ENCODE measurements at places on chromosomes 1 and 21.
A peak's percentile ranks its signal among the peaks of the same experiment; 100 is the strongest.

GRCh38 chr21:45277101-45278045 is 10.3 kb downstream of the POFUT2 start:
- no peak for DNase-seq

GRCh38 chr1:22805672-22806038 is 95.0 kb downstream of the EPHB2 start:
- DNase-seq, result no peak

GRCh38 chr1:106465666-106466065 is 590.8 kb upstream of the PRMT6 start:
- no peak for DNase-seq

GRCh38 chr1:51669816-51670215 is 52.9 kb downstream of the OSBPL9 start:
- no peak for DNase-seq

GRCh38 chr1:107499139-107499744 is 358.4 kb downstream of the NTNG1 start:
- DNase-seq, result no peak

GRCh38 chr1:56120021-56120420 is 459.3 kb downstream of the PLPP3 start:
- no peak for DNase-seq

- DNase-seq, result peak; percentile 86
Observed at GRCh38 chr1:224929335-224930237, at the start of gene DNAH14. DNAH14 (plus strand) TSS chr1:224929675; CDS start chr1:224952703, 23,028 bp downstream.

DNA sequence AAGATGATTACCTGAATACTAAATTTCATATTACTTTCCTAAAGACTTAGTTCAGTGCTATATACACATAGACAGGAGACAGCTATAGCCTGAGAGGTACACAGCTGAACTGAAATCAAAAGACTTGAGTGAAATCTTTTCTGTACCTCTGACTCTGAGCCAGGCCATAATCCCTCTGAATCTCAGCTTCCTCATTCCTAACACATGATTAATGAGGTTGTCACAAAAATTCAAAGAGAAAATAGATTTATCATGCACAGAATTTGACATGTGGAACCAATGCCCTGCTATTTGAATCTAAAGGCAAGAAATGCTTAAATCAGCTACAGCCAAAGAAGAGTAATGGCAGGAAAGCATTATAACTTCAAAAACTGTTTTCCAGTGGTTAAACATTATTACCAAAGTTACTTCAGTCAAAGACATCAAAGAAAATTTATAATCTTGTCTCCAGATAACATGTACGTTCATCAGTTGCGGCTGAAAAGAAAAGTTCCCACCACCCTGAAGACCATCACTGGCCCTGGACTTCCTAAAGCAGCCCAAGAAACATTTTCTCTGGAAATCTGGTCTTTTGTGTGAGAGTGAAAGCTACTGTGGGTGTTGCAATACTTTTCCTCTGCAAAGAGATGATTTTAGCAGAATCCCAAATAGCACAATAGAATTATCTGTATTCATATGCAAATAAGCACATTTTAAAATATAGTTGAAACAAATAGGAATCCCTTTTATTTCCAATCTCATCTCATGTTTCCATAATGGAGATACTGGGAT is 13.8 kb upstream of the ATP1A1 start:
- DNase-seq, result no peak

- no peak for DNase-seq
Observed at GRCh38 chr1:230337266-230337665, 88.9 kb downstream of the PGBD5 start.

DNA sequence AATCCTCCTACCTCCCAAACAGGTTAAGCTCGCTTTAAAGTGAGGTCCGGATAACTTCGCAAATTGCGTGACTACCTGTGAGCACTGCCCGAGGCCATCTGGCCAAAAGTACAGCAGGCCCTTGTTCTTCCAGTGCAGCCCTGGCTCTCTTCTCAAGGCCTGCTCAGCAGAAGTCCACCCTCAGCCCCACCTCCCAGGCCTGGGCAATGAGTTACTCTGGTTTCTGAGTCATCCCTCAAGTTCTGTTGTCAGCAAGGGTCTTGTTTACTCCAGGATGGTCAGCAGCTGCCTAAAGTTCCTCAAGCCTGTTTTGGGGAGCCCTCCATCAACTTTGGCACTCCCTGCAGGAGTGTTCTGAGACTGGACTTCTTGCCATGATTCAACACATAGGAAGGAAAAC is 101.7 kb downstream of the BCAR3 start:
- peak; percentile 39 for DNase-seq

DNA sequence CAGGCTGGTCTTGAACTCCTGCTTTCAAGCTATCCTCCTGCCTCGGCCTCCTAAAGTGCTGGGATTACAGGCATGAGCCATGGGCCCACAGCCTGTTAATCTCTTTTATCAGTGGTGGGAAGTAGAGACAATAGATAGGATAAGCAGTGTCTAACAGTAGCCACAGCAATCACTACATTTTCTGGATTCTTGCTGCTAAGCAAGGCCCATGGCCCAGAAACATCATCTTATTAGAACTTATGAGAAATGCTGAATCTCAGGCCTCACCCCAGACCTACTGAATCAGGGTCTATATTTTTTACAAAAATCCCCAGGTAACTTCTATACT is 29.7 kb downstream of the IGFN1 start:
- no peak for DNase-seq

DNA sequence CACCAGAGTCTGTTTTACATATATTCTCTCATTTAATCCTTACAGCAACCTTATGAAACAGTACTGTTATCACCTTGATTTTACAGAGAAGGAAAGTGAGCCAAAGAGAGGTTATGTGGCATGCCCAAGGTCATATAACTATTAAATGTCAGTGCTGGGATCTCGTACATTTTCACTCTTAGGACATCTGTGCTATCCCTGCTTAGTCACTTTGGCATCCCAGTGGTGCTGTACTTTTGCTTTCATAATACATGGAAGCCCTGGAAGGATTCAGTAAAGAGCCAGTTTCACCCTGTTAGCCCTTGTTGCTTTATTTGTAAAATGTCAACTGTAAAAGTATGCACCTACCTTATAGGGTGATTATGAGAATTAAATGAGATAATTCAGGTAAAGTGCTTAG is 104.4 kb downstream of the NFIA start:
- no peak for DNase-seq

- no peak for DNase-seq
Observed at GRCh38 chr1:162380061-162380846, 1.3 kb upstream of the C1orf226 start.

DNA sequence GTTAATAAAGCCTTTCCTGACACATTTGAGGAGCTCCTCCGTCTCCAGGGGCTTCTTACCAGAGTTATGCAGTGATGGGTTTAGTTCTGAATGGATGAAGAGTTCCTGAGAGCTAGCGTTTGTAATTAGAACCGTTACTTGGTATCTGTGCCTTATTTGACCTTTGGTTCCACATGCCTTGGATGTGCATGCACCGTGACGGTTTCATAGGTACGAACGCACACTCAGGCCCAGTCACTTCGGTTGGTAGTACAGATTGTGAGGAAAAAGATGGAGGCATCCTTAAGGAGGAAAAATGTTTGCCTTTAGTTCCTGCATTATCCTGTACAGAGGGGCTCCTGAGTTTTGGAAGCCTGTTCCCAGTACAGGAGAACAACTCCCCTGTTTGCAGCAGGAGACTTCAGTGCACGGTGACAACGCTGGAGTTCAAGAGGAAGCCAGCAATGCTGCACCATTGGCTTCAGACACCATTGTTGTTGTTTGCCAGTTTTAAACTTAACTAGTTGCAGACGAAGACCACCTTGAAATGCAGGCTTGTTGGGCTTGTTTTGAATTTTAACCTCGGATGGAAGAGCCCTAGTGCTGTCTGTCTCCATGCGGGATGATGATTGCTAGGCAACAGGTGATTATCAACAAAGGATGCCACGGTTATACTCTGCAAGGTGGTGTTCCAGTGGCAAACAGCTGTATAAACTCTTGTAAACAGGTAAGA is 8.2 kb downstream of the RBM15 start:
- no peak for DNase-seq

DNA sequence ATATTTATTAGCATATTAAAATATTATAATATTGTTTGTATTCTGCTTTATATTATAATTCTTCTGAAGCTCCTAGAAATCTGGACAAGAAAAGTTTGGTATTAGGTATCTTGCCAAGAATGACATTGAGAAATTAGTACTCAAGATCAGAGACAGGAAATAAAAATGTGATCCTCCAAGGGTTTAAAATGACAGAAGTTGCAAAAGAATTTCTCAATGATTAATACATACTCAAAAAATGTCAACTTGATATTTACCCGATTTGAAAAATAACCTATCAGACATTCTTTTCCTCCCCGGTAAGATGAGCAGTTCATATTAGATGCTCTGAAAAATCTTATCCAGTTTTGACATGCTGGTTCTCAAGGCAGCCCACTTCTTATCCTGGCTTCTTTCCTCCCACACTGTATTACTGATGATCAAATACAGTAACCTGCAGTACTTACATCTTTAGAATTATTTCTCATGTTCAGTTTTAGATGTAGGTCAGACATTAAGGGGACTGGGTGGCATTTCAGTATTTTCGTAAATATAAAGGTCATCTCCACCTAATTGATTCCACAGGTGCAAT is 55.3 kb downstream of the CACHD1 start:
- no peak for DNase-seq

DNA sequence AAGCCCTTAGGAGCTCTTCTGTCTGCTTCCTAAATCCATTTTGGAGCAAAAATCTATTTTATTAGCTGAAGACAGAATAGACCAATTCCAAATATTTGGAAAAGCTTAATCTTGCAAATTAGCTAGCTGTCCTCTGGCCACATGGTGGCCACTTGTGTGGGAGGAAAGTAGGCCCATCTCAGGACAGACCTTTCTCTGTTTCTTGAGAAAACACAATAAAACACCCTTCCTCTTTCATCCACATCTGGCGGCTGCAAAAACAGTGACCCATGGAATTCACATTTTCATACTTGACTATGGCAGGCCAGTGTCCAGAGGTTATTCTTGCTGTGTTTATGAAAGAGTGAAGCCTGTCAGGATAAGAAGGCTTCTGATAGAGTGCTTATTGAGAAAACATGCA is 275.6 kb downstream of the PLPP3 start:
- no peak for DNase-seq

DNA sequence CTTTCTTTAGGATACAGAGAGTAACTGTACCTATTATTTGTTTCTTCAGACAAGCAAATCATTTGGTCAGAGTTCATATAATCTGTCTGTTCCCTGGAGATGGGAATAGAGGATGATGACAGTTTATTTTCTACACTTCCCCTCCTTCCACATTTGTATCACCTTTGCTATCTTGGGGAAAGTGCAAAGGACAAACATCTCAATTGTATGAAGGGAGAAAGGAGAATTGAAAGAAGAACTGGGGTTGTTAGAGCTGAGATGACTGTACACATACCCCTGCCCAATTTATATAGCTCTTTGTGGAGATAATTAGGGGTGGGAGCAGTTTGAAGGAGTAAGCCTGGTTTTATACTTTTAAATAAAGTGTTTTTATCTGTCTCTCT is 14.0 kb downstream of the POLR3GL start:
- DNase-seq, result no peak

DNA sequence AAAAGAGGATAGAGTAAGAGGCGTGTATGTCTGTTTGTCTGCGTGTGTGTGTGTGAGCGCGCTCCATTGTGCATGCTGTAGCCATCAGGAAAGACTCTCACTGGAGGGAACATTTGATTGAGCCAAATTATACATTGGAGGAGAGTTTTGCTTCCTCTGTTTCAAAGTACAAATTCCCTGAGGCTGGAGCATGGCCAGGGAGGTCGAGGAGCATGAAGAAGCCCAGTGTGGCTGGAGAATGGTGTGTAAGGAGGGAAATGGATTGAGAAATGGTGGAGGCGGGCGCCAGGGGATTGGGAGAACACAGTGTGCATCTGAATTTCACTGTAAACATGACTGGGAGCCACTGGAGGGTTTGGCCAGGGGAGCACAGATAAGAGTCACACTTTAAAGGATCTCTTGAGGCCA is 22.1 kb upstream of the EFNA1 start:
- no peak for DNase-seq

DNA sequence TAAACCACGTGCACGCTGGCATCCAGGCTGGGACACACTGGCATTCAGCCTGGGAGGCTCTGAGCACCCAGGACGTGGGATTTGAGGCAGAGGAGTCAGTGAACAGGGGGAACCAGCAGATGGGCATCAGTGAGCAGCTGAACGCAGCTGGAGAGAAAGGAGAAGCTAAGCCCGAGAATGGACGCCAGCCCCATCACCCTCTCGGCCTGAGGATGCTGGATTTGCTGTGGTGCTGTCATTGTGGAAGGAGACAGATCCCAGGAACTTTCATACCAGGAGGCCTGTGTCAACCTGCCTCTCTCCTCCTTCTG is 132.8 kb downstream of the PGBD5 start:
- DNase-seq, result no peak

DNA sequence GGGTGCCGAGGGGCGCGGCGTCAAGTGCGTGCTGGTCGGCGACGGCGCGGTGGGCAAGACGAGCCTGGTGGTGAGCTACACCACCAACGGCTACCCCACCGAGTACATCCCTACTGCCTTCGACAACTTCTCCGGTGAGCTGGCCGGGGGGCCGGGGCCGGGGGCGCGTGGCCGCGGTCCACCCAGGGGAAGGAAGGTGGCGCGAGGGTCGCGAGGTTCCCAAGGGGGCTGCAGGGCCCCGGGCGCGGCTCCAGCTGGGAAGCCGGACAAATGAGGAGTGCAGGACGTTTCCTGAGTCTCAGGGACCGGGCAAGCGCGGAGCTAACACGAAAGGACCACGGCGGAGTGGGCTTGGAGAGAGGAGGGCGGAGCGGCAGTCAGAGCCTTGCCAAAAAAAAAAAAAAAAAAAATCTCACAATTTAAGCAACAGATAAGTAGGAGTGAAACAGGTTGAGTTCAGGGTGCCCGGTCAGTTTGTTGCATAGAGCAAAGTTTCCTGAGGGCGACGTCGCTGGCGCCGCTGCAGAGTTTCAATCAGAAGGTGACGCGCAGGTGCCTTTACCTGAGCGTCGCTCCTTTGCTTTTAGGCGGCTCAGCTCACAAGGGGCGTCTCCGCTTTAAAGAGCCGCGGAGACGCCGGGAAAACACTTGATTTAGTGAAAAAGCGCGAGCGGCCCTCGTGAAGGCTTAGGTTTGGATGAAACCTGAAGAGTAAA is 750 bp downstream of the RHOU start:
- DNase-seq, result no peak

GRCh38 chr21:41825216-41825615 is 53.9 kb downstream of the PRDM15 start:
- DNase-seq, result no peak

- DNase-seq, result no peak
Observed at GRCh38 chr21:18954441-18954844, 550.9 kb upstream of the TMPRSS15 start.

DNA sequence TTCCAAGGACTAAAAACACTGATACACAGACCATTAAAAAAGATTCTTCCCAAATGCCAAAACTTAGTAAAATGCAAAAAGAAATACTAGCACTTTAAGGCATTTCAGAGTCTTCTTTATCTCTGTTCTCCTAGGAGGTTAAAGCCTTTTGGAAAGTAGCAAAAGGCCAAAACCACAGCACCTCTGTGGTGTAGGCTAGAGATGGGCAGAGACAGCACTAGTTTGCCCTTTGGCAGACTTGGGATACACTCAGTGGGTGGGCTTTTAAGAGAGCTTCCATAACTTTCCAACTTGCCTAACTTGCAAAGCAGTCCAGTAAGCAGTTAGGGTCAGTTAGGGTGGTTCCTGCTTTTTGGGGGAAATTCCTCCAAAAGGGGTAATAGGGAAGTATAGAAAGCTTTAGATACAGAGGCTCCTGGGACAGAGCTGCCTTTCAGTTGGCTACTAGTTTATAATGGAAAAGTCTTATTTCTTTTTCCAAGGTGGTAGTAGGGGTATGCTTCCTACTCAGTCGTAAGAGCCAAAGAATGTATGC is 17.9 kb upstream of the PTCH2 start:
- DNase-seq, result no peak

- no peak for DNase-seq
Observed at GRCh38 chr1:18385239-18385790, 95.4 kb upstream of the KLHDC7A start.
